GM12892 (cell line): ENCODE measurements at places on chromosomes 6 and 20.

- no peak for DNase-seq
These were observed 137.2 kb downstream of the B3GAT2 start for GRCh38 chr6:70819646-70820045.

DNA sequence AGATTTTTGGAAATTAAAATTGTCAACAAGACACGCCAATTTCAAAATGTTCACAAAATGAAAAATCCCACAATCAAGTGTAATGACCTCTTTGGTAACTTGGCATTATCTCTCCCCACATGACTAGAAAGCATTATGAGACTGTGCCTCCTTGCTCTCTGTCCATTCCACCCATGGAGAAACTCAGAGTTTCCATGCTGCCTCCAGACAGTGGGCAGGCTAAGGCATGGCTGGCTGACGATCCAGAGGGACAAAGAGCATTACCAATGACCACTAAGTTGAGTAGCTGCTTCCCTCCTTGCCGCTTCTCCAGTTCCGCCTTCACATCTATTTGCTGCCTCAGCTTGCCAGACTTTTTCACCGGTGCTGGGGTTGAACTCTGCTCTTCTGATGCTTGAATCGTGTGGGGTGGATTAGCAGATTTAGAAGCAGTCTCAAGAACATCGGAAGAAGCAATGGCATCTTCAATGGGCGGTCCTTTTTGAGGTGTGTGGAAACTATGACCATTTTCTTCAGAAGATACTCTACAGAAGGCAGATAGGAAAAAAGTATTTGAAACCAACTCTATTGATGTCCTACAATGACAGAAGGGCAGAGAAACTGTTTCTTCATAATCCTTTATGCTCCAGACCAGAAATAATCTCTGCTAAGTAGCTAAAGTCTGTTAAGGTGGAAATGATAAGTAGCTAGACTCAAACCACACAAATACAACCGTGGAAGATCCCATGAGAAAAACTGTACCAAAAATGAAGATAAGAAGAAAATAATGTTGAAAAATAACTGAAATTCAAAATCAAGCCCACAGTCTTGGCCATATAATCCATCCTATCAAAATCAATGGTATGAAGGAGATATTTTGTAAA lies 47.5 kb upstream of the ALDH8A1 start:
- DNase-seq = no peak

- no peak for DNase-seq
These were observed 3.4 kb upstream of the ANGPT4 start for GRCh38 chr20:919491-919916.

DNA sequence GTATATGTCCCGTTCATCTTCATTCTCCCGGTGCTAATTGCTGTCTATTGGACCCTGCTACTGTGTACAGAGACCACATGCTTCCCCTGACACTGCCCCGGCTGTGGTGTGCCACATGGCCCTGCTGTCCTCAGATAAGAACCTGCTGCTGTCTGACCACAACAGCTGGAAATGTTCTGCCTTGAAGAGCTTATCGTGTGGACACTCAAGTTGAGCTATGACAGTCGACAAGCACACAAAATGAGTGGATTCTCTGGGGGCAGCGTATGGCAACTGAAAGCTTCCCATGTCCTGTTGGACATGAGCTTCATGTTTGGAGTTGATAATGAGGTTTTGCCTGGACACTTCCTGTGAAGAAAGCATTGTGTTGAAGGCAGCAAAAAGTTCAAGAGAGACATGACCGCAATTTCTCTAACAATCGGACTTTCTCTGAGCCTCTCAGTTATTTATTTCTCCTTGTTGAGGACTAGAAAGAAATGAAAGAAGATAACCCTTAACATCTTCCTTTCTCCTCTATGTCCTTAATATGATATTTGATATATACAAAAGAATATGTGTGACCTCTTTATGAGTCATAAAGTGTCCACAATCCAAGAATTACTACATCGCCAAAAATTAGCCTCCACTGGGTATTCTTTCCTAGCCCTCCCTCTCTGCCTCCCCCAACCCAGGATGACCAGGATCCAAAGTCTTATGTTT lies 187.1 kb upstream of the TCF21 start:
- DNase-seq = no peak

GRCh38 chr6:26607434-26608230 lies 10.9 kb downstream of the ABT1 start:
- DNase-seq = no peak
